Tongue (tissue), 3 donors: ENCODE measurements at places on chromosomes 7 and 10. TPM values are rescaled to one million over a fixed set of nuclear protein-coding genes. Genes with fewer than 3 reads are reported as not detected.
A peak's percentile ranks its signal among the peaks of the same experiment; 100 is the strongest.

ABLIM1 gene
- 70.6 TPM for total RNA-seq

GRCh38 chr10:129631006-129631405 is 164.0 kb downstream of the MGMT start:
- DNase-seq, result no peak

TFR2 gene
- total RNA-seq, result 1.3 TPM

GRCh38 chr10:123974406-123974805 is 82.8 kb upstream of the CPXM2 start:
- DNase-seq, result no peak

- DNase-seq, result peak; percentile 21
Observed at GRCh38 chr7:25358926-25359325, 130.6 kb upstream of the NPVF start.

GRCh38 chr10:8594711-8595110 is 540.2 kb downstream of the GATA3 start:
- peak; percentile 3 for DNase-seq

GDF10 gene
- 32.6 TPM for total RNA-seq
